ENCODE measurements at places on chromosomes 4 and X. TPM values are rescaled to one million over a fixed set of nuclear protein-coding genes. Genes with fewer than 3 reads are reported as not detected.

Gene ZNF157
- 0.49 TPM for total RNA-seq

Gene MAGEB1
- total RNA-seq: not detected

Gene CXorf38
- total RNA-seq: 9.5 TPM

Gene MAGT1
- total RNA-seq: 82.8 TPM

Gene FABP2
- not detected for total RNA-seq

Gene PHOX2B
- not detected for total RNA-seq

Gene CFAP99
- not detected for total RNA-seq

Gene CHRDL1
- 13.4 TPM for total RNA-seq

Gene OCIAD2
- 16.3 TPM for total RNA-seq

Gene FGFBP2
- total RNA-seq: 2.6 TPM

Gene MAGEC1
- not detected for total RNA-seq

Gene H2BW2
- total RNA-seq: not detected

Gene ARR3
- total RNA-seq: not detected

Gene MMAA
- 6.1 TPM for total RNA-seq

Gene MFAP3L
- 10.5 TPM for total RNA-seq

Gene GPR34
- 10.9 TPM for total RNA-seq

Gene SRPK3
- total RNA-seq: 6.7 TPM

Gene MGARP
- not detected for total RNA-seq

Gene RAI2
- 1.4 TPM for total RNA-seq

Gene DUX4
- not detected for total RNA-seq

Gene SPANXD
- not detected for total RNA-seq

Gene CEP135
- 11.0 TPM for total RNA-seq

Gene STPG2
- total RNA-seq: 0.59 TPM

Data from skin of body (tissue), 3 donors.